ENCODE measurements at places on chromosomes 7 and 10.

GRCh38 chr7:125423458-125424155, 494.0 kb upstream of the POT1 start:
- peak; percentile 23 for DNase-seq

DNA sequence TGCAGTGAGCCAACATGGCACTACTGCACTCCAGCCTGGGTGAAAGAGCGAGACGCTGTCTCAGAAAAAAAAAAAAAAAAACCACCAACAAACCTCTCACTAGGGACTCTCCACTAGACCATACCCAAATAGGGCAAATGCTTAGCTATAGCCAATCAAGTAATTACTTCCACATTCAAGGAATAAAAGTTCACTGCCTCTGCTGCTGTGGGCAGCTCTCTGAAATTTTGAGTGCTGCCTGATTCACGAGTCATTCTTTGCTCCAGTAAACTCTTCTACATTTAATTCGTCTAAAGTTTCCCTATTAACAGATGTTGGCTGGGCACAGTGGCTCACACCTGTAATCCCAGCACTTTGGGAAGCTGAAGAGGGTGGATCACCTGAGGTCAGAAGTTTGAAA, 4.7 kb upstream of the NRBF2 start:
- no peak for DNase-seq

DNA sequence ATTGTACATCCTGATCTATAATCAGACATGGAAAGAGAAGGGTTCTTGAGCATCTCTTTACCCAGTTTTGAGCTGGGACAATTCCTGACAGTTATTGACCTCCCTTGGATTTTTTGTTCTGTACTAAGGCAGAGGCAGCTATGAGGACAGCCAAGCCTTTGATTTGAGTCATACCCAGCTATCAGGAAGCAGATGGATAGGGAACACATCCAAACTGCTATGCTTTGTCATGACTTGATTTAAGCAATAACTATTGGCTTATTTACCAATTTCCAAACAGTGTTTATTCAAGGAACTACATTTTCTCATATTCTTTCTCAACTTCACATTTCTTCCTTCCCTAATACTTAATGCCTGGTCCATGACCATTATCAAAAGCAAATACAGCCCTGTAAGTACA, 396.4 kb upstream of the STEAP1 start:
- no peak for DNase-seq

DNA sequence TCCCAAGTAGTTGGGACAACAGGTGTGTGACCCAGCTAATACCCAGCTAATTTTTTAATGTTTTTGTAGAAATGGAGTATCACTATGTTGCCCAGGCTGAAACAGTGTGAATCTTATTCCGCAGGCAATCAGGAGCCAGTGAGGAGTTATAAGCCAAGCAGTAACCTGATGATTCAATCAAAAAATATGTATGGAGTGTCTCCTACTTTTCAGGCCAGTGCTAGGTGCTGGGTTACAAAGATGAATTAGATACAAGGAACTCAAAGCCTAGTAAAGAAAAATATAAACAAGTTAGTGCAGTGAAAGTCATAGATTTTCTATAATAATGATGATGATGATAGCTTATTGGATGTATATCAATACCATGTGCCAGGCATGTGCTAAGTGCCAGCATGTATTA, 13.2 kb upstream of the IFRD1 start:
- DNase-seq: no peak

DNA sequence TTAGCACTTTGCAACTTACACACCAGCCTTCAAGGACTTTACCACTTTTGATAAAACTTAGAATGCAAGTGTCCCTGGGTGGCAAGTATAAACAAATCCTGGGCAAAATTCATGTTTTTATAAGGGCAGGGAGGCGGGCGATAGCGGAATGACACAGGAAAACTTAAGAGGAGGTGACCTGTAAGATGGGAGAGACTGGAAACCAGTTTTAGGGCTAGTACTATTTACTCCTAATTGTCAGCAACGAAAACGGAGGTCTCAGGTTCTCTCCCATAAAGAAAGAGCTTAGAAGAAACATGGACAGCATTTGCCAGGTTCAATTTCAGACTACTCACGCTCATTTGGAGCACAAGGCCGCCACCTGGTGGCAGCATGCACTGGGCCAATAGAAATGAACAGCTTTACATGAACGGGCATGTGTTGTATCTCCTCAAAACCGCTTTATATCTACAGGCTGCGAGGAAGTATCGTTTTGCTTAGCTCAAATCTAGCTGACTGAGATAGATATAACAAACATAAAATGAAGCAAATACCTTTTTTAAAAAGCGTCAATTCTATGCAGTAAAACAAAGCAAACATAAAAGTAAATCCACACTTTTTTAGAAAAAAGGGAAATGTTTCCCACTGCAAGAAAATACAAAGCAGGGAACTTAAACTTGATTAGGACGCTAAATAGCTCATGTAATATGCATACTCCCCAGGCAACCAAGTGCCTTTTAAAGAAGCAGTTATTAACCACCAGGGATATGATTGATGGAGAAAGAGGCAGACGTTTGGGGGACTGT, 37.6 kb upstream of the SVOPL start:
- peak; percentile 82 for DNase-seq

- DNase-seq: peak; percentile 59
Measured at GRCh38 chr10:114043532-114044246, at the start of gene ADRB1. ADRB1 (plus strand) TSS chr10:114043866; CDS start chr10:114044133, 267 bp downstream.

DNA sequence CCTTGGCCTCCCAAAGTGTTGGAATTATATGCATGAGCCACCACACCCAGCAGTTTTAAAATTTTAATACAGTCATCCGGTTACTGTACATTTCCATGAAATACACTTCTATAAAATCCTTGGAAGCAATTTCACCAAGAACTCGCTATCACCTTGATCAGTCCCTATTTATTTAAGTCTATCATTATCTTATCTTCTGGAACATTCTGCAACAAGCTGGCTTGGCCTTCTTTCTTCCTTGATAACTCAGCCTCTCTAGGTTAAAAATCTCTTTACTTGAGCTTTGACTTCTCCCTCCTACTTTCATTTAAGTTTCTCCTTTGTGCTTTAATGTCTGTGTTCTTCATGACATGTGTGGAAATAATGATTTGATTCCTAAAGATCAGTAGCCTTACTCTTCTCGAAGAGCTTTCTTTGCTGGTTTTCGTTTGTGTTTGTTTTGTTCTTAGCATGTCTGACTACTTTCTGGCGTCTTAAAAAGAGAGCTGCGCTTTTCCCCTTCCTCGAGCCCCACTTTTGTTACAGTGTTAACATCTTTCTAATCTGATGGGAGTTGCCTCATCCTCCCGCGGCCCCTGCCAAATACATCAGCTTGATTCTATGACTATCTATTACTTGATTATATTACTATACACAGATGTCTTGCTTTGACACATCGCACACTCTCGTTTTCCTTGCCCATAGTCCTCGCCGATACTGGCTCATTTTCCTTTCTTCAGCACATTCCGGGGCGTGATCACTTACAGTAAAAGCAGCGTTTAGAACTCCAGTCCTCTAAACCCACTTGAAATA, 11.1 kb upstream of the CALML5 start:
- no peak for DNase-seq

- DNase-seq: no peak
Measured at GRCh38 chr10:44828508-44829142, 82.5 kb upstream of the TMEM72 start.

- DNase-seq: no peak
Measured at GRCh38 chr7:3197567-3198213, 103.4 kb upstream of the SDK1 start.

GRCh38 chr10:131846240-131847101, 54.3 kb upstream of the PPP2R2D start:
- DNase-seq: no peak

DNA sequence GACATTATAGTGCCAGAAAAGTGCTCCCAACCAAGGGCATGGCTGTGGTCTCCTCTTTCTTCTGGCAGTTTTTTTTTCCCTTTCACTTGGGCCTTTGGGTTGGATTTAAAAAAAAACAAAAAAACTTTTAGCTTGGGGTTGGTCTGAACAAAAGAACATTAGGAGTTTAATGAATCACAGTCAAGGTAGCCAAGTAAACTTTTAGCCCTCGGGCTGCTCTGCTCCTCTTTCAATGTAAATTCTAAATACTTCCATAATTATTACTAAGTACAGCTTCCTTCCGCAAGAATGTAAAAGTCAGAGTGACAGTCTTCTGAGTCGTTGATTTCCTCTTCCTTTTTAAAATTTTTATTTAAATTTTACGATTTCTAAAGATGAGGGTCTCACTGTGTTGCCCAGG, 79.2 kb downstream of the NRF1 start:
- DNase-seq: no peak

DNA sequence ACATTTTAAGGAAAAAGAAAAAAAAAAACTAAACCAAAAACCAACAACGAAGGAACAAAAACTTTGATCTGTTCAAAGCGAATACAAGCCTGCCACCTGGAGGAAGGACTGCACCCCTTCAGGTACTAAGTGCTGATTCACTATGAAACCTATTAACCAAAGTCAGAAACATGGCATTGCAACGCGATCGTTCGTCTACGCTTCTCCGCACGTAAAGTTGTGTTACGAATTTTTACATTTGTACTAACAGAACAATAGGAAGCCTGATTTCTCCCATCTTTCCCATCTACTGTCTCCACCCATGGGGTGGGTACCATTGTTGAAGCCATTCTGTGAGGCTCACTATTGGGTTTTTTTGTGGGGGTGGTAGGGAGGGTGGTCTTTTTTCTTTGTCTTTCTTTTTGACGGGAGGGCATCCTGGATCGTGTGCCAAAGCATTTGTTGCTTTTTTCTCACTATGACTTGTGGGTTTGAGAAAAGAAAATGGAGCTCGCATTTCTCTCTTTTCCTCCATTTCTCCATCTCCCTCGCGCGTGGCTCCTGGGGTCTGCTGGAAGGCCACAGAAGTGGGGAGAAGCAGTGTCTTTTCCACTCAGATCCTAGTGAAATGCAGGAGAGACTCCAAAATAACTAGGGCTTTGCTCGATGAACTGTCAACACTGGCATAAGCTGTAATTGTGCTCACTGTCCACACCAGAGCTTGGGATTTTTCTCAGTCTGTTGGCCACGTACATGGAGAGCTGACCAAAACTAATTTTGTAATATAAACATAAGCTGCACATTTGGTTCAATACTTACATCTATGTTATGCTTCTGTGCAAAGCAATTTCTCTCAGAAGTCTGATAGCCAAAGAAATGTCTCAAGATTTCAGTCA, 100.9 kb upstream of the YAE1 start:
- DNase-seq: peak; percentile 27

DNA sequence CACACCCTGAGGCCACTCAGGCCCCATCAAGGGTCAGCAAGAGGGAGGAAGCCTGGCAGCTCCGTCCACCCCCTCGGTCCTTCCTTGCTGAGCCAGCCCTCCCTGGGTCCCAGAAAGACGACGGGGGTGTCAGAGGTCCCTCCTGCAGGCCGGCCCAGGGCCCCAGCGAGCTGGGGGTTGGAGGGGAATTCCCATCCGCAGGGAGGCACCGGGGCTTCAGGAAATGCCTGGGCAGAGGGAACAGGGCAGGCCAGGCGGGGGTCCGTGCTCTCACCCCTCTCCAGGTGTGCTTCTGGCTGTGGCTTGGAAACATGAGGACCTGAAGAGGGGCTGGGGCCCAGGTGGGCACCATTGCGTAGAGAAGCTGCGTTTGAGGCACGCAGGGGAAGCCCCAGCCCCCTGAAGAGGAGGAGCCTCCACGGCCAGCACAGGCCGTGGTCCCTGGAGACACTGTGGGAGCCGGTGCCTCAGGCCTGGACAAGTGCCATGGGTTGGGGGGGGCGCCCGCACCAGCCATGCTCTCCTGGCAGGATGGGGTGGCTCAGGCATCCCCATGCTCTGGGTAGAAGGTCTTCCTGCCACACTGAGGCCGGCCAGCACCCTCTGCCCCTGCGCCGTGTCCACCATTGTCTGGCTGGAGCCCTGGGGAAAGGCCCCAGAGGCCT, 66.7 kb downstream of the PDGFA start:
- no peak for DNase-seq

DNA sequence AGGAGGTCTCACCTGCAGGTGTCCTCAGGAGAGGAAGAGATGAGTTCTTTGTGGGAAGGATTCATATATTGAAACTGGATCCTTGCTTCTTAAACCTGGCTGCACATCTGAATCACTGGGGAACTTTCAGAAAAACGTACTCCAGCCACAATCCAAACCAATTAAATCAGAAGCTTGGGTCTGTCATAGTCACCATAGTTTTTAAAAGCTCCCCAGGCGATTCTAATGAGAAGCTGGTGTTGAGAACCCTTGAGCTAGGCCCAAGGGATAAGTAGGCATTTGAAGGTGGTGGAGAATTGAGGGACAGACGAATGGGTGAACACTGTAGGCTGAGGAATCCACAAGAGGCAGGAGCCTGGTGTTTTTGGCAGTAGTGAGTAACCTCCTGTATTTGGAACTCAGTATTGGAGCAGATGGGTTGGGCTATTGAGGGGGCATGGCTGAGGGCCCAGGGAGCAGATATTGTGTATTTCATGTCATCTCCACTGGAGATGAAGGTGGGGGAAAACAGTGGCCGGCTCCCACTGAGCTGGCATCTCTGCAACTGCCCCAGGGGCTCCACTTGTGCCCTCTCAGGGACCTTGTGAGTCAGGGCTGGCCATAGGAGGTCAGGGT, 14.5 kb downstream of the ADCYAP1R1 start:
- no peak for DNase-seq

DNA sequence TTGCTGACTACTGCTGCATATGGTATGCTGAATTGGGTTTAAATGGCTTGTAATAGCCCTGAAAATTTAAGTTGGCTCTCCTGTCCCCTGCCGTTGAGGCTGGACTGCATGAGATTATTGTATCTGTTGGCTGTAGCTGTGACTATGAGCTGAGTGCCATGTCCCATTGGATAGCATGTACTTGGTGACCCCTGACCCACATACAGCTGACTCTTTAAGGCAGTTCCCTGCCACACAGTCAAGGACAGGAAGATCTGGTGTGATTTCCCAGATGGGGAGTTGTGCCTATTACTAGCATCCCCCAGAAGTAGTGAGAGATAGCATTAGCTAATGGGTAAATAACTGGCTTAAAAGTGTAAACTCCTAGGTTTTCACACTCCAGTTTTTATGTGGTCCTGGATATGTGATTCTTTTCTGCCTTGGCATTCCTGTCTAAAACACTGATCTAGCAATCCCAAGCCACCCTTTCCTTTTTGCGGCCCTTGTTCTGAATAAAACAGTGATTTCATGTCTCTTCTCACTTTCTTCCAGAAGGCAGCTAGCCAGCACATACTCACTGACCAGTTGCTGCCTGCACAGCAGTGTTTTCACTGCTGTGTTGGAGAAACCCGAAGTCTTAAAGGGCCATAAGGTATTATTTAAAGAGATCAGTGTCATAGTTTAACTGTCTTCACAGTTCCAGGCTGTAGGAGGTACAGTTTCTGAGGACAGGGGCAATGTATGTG, 35.9 kb downstream of the LRRC4 start:
- DNase-seq: no peak

- no peak for DNase-seq
Measured at GRCh38 chr7:93894966-93895640, 4.5 kb upstream of the TFPI2 start.

GRCh38 chr7:38428041-38428440, 154.6 kb upstream of the TARP start:
- no peak for DNase-seq

DNA sequence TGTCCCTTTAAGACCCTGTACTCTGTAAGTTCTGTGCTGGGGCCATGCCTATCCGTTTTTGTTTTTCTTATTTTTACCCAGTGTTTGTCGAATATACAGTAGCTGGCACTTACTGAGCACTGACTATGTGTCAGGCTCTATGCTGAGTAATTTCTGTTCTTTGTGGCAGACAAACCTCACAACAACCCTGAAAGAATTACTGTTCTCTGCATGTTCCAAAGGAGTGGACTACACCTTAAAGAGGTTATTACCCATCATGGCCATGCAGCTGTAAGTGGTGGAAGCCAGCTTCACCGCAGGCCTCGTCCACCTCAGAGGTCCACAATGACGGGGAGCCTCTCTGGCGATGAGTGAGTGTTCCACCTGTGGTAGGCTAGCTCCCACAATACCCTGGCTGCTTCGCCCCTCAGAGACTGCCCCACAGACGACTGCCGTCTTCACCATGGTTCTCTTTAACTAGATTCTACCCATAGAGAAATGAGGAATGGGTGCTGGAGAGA, 30.1 kb upstream of the RBM20 start:
- no peak for DNase-seq
